Esophagus squamous epithelium (tissue), 5 donors: ENCODE measurements at places on chromosomes 13 and 19.

DNA sequence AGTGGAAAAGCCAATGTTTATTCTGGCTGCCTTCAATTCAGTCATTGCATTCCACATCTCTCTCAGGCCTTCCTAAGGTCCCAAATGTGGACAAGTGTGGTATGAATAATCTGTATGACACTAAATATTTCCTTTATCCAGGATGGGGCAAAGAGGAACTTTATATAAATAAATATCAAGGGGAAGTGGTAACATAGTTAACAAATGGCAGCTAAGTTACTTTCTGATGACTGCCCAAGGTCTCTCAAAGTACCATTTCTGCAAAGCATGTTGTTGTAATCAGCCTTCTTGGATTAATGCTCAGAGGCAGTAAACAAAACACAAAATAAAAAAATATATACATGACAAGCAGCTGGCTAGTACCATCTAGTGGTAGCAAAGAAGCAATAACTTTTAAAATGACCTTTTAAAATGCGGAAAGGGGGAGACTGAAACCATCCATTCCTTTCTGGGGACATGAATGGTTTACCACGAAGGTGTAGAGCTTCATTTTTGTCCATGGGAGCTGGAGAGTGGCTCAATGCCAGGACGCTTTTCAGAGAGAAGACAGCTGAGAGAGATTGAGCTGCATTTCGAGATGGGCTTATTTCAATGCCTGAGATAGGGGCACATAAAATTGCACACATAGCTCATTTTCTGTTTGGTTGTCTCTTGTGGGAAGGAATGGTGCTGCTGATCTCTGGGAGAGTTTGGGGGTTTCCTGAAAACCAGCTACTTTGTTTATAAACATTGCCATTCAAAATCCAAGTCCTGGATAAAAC lies 259.2 kb downstream of the RFC3 start:
- no peak for DNase-seq

DNA sequence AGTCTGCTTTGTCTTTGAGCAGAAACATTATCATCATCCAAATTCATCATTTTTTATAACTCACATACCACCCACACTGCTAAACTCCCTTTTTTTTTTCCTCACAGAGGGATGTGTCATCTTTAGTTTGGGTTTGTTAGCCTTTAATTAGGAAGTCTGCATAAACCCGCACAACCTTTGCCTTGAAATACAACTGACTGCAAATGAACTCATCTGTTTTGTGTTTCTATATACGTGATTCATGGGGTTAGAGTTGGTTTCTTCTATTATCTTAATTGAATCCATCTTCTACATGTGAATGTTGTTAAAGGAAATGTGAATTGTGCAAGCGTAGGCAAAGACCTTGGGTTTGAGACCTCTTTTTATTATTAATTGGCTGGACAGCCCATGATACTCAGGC lies 102.7 kb downstream of the SLAIN1 start:
- no peak for DNase-seq

DNA sequence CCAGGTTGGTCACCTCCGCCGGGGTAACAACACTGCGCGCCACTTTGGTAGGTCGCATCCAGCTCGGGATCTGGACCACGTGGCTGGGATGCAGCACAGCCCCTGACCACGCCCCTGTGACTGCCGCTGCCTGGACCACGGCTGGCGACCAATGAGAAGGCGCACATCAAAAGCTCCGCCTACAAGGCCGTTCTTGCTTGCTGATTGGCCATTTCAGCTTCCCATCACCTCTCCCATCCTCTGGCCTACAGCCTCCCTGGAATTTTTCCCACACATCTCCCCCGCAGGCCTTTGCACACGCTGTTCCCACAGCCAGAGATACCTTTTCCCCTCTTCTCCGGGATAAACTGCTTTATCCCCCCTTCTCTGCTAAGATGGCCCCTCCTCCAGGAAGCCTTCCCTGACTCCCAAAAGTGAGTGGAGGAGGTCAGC lies 12.5 kb upstream of the MAP1S start:
- DNase-seq = no peak

DNA sequence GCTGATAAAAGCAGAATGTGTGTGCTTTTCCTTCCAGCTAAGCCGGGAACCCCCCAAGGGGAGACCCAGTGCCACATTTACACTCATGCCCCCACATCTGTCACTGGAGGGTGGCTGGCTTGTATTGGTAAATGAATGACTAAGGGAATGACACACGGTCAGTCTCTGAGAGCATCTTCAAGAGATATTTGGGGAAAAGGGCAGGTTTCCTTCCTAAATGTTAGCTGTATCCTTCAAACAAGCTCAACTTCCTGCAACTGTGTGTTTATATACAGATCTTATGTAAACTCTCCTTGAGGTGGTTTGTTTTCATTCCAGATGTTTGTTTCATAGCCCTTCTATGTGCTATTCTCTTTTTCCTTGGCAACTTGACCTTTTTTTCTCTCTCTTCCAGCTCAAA lies 192.6 kb downstream of the COL4A1 start:
- DNase-seq = no peak

DNA sequence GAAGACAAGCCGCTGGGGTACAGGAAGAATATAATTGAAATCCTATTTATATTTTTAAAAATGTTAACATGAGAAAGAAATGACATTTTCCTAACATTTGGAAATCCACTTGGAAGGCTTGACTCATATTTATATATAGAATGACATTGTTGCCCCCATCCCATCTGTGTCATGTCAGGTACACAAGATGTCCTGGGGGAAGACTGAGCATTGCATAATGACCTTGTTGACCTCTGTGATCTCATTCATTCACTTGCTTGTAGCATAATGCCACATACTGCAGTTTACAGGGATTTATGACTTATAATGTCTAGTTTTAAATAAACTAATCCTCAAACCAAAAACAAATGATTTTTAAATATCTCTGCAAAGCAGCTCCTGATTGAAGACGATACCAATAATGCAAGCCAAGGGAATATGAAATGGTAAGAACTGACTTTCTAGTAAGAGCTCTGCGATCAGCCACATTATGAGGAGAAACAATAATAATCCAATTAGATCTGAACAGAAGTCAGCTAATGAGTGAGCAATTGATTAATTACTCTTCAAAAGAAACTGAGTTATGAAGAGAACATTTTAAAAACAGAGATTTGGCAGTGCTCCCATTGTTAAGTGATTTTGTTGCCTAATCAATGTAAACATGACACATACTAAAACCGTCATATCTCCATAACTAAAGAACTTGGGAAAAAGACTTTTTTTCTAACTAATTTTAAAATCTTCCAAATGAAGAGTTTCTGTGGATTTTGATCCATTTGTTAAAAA lies 21.2 kb upstream of the VWA8 start:
- DNase-seq = no peak

DNA sequence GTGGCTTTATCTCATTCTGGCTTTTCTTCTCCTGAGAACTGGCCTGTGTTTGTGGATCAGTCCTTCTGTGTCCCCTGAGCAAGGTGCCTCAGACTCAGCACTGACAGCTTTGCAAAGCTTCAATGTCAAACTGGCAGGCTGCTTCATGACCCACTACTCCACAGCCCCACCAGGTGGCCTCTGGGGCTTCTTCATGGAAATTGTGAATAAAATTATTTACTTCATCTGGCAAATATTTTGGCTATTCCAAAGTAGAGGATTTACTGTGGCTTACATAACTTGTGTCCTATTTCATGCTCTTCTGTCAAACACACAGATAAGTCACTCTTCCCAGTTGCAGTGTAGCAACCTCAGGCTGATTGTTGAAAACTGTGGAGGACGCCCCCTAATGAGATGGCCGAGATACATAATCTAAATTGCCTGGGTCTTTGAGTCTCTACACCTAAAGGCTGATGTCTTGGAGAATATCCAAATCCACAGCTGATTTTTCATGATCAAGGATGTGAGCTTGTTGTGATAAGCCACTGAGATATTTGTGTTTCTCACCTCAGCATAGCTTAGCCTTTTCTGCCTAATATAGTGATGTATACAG lies 721.9 kb upstream of the SLC10A2 start:
- DNase-seq = no peak

DNA sequence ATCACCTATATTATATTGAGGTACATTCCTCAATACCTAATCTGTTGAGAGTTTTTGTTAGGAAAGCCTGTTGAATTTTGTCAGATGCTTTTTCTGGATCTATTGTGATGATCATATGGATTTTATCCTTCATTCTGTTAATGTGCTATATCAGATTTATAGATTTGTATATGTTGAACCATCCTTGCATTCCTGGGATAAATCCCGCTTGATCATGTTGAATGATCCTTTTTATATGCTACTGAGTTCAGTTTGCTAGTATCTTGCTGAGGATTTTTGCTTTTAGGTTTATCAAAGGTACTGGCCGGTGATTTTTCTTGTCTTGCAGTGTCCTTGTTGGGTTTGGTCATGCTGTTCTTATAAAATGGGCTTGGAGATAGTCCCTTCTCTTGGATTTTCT lies 12.0 kb upstream of the ZNF331 start:
- DNase-seq = no peak

DNA sequence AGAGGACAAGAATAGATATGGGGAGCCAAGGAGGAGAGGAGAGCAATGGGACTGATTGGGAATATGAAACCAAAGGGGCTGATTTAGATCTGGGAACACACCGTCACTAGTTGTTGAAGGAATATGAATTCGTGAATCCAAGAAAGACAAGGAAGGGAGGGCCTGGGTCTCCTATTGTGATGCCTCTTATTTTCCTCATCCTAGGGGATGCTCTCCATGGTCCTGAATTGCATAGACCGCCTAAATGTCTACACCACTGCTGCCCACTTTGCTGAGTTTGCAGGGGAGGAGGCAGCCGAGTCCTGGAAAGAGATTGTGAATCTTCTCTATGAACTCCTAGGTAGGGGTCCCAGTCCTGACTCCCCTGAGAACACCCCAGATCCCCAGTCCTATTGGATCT lies 21.5 kb downstream of the RYR1 start:
- no peak for DNase-seq

- DNase-seq = no peak
Observed at GRCh38 chr13:24086642-24087041, 73.9 kb upstream of the SPATA13 start.

DNA sequence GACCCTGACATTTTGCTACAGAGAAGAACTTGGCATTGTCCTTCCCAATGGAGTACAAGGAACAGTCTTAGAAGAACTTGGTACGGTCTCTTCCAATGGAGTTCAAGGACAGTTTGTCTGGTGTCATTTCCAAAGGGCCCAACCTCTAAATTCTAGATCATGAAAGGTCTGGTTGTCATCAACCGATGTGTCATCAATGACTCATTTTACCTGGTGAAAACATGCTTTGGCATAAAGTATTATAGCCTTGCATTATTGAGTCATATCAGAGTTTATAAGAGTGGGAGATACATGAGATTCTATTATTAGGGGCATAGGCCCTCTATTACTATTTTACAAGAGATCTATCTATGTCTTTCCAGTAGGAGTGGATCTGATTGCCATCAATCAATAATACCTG lies 4.3 kb downstream of the CYP2B6 start:
- DNase-seq = no peak

DNA sequence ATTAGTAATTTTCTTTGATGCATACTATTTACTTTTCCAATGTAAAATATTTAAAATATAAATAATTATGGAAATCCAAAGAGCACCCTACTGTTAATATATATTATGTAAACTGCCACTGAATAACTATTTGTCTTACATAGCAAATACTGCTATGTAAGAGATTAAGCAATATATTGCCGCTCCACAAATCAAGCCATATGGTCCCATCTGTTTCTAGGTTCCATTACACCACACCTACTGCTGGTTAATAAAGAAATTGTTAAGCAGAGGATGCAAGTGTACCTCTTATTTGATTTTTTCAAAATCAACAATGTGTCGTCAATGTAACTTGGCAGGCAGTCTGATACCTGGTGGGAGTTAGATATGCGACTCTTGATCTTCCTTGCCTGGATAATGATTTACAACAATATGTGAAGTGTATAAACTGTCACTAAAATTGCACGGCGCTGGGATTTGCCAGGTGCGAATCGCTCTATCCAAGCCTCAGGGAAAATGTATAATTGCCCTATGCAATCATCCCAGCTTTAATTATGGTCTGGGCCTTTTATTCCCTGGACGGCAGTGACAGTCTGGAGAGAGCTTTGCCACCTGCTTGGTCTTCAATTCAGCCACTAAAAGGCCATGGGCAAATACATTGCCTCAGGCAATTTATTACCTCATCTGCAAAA lies 16.0 kb downstream of the SMAD9 start:
- no peak for DNase-seq

DNA sequence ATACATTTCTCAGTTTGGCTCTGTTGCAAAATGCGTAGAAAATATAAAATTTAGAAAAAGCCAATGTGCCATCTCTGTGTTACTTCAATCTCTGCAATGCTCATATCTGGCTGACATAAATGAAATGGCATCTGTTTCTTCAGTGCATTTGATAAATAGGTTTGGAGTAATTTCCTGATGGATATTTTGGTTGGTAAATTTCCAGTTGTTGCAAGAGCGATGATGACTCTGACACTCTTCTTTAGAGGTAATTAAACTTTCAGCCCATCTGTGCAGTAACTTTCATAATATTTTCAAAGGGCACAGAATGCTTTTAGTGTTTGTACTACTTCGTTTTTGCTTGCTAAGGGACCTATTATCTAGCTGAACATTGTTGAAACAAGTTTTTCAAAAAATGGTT lies 1286.4 kb downstream of the PCDH9 start:
- no peak for DNase-seq

DNA sequence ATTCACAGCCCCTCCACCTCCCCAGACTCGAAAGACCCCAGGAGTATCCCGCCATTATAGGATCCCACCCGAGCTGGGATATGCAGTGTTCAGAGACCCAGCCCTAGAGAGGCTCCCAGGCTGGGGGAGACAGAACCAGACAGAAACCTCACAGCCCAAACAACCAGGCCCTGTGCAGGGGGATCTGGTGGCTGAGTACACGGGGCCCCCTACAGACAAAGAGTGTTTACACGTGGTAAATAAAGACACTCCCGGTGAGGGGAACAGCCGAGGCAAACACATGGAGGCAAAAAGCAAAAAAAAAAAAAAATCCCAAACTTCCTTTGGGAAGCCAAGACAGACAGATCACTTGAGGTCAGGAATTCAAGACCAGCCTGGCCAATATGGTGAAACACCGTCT lies 25.1 kb downstream of the TINCR start:
- DNase-seq = no peak

DNA sequence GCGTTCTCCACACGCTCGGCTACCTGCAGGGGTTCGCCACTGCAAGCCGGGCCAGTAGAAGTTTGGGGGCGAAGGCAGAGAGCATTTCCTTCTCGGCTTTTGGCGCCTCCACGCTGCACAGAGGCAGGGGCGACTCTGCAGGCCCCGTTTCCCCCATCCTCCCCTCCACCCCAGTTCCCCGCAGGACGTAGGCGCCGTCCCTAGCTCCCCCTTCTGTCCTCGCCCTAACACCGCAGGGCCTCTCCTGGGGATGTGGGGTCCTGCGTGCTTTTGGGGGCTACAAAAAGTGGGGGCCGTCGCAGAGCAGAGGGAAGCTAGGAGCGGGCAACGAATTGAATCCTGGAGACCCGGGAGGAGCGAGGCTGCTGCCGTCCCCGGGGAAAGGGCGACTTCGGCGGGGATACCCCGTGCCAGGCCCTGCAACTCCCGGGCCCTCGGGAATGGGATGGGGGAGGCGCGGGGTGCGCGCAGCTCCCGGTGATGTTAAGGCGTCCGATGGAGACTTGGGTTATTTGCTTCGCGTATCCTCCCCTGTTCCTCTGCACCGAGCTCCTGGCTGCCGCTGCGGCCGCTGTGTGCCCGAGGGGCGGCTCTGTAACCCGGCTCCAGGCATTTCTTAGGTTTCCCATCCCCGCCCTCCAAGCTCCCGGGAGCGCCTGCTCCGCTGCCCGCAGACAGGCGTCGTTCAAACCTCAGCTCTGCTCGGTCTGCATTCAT lies 255.9 kb upstream of the SOX21 start:
- DNase-seq = no peak

- DNase-seq = no peak
Observed at GRCh38 chr13:28730762-28731161, 12.0 kb upstream of the SLC46A3 start.
